Neural crest cell (in vitro differentiated cells): ENCODE measurements at places on chromosomes 1 and 21. TPM values are rescaled to one million over a fixed set of nuclear protein-coding genes. Genes with fewer than 3 reads are reported as not detected.

DNA sequence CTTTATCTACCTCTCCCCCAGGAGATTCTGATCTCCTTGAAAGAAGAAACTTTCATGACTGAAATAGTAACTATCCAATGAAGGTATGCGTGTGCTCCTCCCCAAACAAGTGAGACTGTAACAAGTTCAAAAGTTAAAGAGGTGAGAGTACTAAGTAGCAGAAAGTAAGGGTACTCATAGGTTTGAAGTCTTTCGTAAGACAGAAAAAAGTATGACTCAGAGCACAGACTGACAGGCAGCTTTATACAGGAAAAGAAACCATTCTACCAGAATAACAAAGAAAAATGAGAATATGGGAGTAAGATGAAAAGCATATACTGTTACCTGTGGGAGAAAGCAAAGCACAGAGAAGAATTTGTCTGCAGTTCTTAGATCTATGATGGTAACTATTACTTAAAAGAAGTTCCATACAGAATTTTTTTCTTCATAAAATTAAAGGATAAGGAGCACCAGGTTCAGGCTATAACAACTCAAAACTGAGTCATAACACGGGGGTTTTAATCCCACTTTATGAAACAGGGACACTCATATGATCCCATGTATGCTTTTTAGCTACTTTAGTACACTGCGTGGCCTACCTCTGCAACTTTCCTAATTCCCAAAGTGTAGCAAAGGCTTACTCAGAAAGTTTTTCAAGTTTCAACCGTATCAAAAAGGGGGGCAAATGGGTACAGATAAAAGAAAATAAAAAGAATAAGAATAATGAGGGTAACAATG, 52.0 kb downstream of the FOXJ3 start:
- peaks cover 6% of the 10 kb centered on the region for H3K36me3 ChIP-seq
- no peak overlapping the region for H3K27ac ChIP-seq
- H3K27me3 ChIP-seq = no peaks in the 10 kb centered on the region
- no peak for DNase-seq
- no peak overlapping the region for H3K4me3 ChIP-seq

DNA sequence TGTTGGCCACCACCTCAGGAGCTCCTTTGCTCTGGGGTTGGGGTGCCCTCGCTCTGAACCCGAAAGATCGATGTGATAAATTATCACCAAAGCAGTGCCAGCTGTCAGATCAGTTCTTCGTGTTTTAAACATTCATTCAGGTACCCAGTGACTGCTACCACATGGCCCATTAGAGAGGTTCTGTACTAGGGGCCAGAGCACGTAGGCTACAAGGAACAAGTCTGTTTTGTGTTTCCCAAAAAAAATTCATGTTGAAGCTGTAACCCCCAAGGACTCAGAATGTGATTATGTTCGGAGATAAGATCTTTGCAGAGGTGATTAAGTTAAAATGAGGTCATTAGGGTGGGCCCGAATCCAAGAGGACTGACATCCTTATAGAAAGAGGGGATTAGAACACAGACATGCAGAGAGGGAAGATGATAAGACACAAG, 526.9 kb downstream of the NPHP4 start:
- no peak overlapping the region for H3K27ac ChIP-seq
- H3K4me1 ChIP-seq = no peaks in the 10 kb centered on the region
- no peaks in the 10 kb centered on the region for H3K27me3 ChIP-seq
- H3K36me3 ChIP-seq = no peaks in the 10 kb centered on the region
- DNase-seq = no peak

- no peak overlapping the region for H3K27ac ChIP-seq
- DNase-seq = no peak
- H3K27me3 ChIP-seq = no peaks in the 10 kb centered on the region
- H3K4me3 ChIP-seq = no peak overlapping the region
Observed at GRCh38 chr1:219119839-219120238, 53.8 kb upstream of the LYPLAL1 start.

- no peak overlapping the region for H3K27ac ChIP-seq
- no peak for DNase-seq
- H3K4me3 ChIP-seq = no peak overlapping the region
- H3K4me1 ChIP-seq = peaks cover 16% of the 10 kb centered on the region
- H3K27me3 ChIP-seq = no peaks in the 10 kb centered on the region
Observed at GRCh38 chr1:200780545-200781369, 42.1 kb downstream of the CAMSAP2 start.

GRCh38 chr1:203797948-203798655, 2.7 kb downstream of the ZBED6 start:
- peaks cover 3% of the 10 kb centered on the region for H3K27me3 ChIP-seq
- H3K27ac ChIP-seq = no peak overlapping the region
- peaks cover 51% of the 10 kb centered on the region for H3K36me3 ChIP-seq
- peaks cover 58% of the 10 kb centered on the region for H3K4me1 ChIP-seq

KCNE2 gene
- total RNA-seq = 0.39 and 0.61 TPM in 2 replicates

TTC13 gene
- total RNA-seq = 19.7 and 20.9 TPM in 2 replicates

PDZK1IP1 gene
- not detected in 2 replicates for total RNA-seq

IL23R gene
- total RNA-seq = not detected in 2 replicates

PGBD5 gene
- total RNA-seq = 16.3 and 19.7 TPM in 2 replicates

CFAP107 gene
- total RNA-seq = not detected in 2 replicates

AGT gene
- 0.16 and 0.26 TPM in 2 replicates for total RNA-seq

CCDC185 gene
- total RNA-seq = not detected in 2 replicates
